ENCODE measurements at places on chromosomes 5 and 9. TPM values are rescaled to one million over a fixed set of nuclear protein-coding genes. Genes with fewer than 3 reads are reported as not detected.

DNA sequence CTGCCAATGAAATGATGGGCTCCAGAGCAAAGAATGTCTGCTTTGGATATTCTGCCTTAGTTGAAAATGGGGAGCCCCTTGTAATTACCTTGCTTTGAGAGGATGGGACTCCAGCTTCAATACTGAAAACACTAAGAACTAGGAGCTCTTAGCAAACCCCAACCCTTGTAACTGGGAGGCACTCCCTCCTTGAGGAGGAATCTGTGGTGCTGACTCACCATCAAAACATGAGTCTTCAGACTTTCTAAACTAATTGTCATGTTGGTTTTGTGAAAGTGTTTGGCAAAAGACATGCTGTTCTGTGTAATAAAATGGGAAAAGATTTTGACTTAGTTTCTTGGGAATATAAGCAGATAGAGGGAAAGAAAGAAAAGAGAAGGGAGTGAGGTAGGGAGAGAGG lies 91.9 kb upstream of the PTPRD start:
- DNase-seq, result no peak

GRCh38 chr9:88628811-88629210 lies 93.8 kb downstream of the NXNL2 start:
- no peak for DNase-seq

DNA sequence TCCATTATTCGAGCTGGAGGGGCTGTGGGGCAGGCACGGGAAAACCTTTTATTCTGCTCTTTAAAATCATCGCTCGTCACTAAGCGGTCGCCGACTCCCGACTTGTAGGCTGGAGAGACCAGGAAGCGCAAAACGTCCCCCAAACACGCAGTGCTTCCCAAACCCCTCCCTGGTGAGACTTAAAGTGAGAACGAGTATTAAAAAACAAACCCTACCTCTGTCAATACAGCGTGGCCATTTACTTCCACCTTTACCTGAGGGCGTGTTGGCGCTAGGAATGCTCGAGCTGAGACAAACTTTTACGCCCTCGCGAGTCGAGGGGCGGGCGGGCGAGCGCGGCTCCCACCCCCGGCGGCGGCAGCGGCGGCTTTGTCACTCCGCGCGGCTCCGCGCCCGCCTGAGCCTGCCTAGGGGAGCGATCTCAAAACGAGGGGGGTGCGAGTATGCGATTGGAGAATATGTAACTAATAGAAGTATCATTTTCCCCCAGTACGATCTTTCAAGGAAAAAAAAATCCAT lies at the start of gene NR2F1-AS1:
NR2F1-AS1 (minus strand) TSS at position 293 of the 519 bp plus-strand sequence.
- no peak for DNase-seq

DNA sequence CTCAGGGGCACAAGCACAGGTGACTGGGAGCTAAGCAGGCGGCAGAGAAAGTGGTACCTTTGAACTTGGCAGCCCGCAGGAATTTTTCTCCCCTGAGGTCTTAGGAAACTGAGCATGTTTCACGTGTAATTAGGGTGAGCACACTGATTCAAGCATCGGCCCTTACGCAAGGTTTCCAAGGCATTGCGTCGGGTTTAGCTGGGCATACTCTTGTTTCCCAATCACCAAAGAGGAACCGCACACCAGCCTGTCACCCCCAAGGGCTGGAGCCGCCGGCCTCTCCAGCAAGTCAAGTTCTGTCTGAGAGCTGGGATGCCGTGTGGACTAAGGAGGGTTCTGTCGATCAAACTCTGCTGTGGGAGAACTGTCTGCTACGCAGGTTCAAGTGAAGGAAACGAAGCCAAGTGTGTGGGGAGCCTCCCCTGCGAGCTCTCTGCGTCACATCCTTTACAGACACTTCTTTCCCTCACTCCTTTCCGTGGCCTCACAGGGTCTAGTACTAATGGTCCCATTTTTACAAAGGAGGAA lies 53.0 kb downstream of the ERGIC1 start:
- DNase-seq, result no peak

- no peak for DNase-seq
Measured at GRCh38 chr5:132268769-132269551, 11.5 kb downstream of the PDLIM4 start.

The PCDHGC3 gene
- total RNA-seq, result 46.8 TPM

The NR2F1-AS1 gene
- 23.2 TPM for total RNA-seq

GRCh38 chr5:67425514-67425913 lies 228.9 kb upstream of the CD180 start:
- DNase-seq, result no peak

The ARHGEF28 gene
- 9.4 TPM for total RNA-seq

DNA sequence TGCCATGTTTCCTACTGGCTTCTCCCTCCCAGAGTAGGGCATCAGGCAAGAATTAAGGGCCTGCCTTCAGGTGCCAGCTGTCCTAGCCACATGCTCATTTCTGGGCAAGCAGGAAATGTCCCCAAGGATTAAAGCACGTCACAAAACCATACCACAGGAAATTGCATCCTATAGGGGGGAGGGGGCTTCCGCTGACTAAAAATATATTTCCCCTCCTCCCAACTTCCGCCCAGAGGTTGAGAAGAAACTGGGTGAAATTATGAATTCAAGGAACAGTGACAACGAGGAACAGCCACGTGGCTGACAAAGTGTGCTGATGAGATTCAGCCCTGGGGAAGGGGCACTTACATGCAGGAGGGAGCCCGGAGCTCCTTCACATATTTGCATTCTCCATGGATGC lies 4.1 kb downstream of the HBEGF start:
- DNase-seq, result no peak

The FPGS gene
- 108 TPM for total RNA-seq

DNA sequence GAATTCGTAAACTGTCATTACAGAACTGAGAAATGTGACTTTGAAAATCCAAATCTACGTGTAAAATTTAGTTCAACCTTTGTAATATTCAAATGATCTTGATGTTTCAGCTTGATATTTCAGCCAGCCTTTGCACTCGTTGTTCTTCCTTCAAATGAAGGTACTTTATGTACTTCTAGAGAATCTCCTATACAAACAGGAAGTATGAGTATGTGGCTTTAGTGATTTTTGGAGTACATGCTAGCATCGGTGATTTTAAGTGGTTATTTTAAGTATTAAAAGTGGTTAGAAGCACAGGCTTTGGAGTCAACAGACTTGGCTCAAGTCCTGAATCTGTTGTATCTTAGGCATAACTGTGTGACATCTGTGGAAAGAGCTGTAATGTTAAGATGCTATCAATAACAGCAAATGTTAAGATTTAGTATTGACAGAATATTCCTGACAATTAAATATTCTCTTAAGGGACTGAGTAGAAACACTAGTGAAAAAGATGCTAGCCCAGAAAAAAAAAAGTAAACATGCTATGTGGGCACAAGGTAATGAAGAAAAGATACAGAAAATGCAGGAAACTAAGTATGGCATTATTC lies 398.0 kb downstream of the ADGRV1 start:
- DNase-seq, result no peak

- DNase-seq, result no peak
Measured at GRCh38 chr9:123614306-123615263, 258.6 kb downstream of the CRB2 start.

GRCh38 chr5:135596157-135596763 lies 17.5 kb upstream of the CXCL14 start:
- DNase-seq, result no peak

The IL5 gene
- total RNA-seq, result not detected

GRCh38 chr5:37792975-37793631 lies 46.7 kb downstream of the GDNF start:
- no peak for DNase-seq

The GRM6 gene
- not detected for total RNA-seq

GRCh38 chr9:109315480-109316206 lies 5.2 kb downstream of the EPB41L4B start:
- DNase-seq, result no peak

- no peak for DNase-seq
Measured at GRCh38 chr9:117365438-117365837, 49.4 kb downstream of the ASTN2 start.

DNA sequence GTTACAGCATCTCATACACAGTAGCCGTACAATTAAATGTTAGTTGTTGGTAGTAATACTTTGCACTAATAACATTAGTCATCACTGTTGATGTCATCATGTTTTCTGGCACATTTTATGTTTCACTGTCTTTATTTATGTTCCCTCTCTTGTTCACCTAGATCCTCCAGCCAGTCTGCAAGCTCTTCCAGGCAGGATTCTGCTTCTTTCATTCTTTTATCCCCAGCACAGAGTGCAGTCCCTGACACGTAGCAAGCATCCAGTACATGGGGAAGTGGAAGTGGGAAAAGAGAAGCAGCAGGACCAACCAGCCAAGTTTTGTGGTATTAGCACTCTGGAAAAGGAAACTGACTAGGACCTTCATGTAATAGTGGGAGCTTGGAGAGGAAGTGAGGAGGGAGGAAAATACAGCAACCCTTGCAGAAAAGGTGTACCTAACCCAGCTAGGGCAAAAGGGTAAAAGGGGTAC lies 89.7 kb upstream of the SLC44A1 start:
- DNase-seq, result no peak

GRCh38 chr9:1647776-1648175 lies 367.4 kb upstream of the SMARCA2 start:
- DNase-seq, result no peak

DNA sequence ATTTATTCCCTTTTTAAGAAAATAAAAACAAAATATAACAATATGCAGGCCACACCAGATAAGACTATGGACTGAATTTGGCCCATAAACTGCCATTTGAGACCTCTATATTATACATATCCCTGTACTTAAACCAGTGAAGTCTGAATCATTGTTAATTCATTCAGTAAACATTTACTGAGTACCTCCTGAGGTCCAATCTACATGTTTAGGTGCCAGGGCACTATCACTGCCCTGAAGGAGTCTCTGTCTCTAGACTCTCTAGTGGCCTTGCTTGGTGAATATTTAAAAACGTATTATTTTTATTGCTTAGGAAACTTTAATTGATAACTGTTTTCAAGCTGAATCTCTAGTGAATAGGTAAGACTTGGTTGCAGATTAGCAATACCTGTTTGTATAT lies 74.7 kb upstream of the ELL2 start:
- DNase-seq, result no peak

DNA sequence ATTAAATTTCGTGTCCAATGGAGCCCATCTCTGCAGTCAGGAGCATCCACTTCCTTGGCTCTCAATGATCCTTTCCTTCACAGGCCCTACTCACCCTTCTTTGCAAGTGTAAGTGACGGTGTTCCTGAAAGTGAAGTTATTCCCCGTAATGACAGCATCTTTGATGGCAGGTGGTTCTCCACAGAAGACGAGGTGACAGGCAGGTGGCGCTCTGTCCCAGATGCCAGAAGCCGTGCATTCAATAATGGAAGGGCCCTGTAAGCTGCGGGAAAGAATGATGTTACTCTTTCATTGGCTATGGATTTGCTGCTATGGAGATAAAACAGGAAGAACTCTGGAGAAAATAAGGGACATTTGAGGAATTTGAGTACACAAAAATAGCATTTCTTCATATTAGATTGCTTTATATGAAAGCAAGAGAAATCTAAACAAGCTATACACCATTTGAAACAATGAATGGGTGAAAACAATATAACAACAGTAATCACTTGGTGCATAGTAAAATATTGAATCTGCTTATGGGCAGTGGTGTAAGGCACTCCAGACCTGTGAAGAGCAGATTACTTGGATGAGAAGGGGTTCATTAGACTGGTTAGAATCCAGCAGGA lies 89.9 kb upstream of the TXNDC8 start:
- no peak for DNase-seq

GRCh38 chr9:89591274-89592212 lies 13.3 kb upstream of the GADD45G start:
- peak; percentile 83 for DNase-seq

DNA sequence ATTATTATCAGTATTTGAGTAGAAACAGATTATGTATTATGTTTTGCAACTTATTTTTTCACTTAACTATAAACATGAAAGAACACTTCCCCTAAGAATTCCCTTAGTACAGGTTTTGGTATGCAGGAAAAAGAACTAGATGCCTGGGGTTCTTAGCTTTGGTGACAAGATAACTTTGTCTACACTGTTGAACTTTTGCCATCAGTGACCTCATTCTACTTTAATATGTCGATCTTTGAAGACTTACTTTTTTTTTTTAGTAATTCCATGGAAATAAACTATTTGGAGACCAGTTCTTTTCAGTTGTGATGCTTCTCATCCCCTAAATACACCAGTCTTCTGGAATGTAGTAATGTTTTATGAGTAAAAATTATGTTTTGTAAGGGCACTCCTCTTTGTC lies 34.3 kb downstream of the ZNF462 start:
- no peak for DNase-seq

The LCN1 gene
- 2.3 TPM for total RNA-seq

GRCh38 chr5:168187614-168188013 lies 103.8 kb upstream of the WWC1 start:
- DNase-seq, result no peak

DNA sequence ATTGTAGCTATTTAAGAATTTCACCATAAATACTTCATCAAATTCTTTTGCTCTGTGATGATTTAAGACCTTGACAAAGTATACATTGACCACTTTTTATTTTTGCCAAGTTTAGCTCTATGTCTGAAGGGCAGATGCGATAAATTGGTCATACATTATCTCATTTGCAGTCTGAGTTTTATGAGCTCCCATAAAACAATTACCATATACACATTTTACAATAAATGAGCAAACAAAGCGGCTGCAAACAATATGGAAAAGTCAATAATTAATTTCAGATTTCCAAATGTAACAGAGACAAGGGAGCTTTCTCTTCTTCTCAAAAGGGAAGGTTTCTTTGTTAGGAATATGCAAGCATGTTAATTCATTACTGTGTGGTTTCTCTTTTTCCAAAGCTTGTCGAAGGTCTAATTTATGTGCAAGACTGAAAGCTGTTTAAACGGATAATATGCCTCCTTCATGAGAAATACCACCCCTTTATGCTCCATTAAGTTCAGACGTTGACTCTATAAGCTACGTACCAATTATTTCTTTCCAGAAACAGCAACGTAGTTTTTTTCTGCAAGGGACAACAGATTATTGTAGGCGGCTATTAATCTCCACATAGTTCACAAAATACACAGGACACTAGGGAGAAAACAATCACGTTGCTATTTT lies 7.0 kb upstream of the IZUMO3 start:
- DNase-seq, result no peak

The PLEKHG4B gene
- not detected for total RNA-seq

The GLIPR2 gene
- total RNA-seq, result 81.7 TPM

The IL9 gene
- total RNA-seq, result not detected

- DNase-seq, result no peak
Measured at GRCh38 chr5:160021831-160022446, 13.0 kb downstream of the TTC1 start.

Data from mesenteric fat pad (tissue), 1 donor.